ENCODE measurements at places on chromosomes 1 and 21. TPM values are rescaled to one million over a fixed set of nuclear protein-coding genes. Genes with fewer than 3 reads are reported as not detected.

SLC45A1 gene
- 5.6 TPM for total RNA-seq

LCE2B gene
- total RNA-seq = not detected

FCRL1 gene
- not detected for total RNA-seq

GBP5 gene
- total RNA-seq = not detected

FCRL5 gene
- 1.2 TPM for total RNA-seq

DNA sequence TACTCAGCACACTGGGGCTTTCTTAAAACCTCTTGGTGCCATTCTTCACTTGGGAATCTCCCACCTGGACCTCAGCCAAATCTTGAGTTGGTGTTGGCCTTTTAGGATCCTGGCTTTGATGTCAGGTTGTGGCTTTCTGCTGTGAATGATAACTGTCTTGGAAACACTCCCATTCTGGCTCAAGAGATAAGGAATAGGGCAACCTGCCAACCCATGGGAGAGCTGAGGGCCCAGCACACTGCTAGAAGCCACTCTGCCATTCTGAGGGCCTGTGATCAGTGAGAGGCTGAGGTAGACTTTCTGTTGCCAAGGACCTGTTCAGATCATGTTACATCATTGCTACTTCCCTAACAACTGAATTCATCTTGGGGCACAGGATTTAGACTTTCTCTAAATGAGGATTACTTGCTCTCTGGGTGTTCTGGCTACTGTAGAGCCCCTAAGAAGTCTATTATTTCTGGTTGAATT, 45.8 kb downstream of the TTC39A start:
- H3K27ac ChIP-seq = no peak overlapping the region
- no peaks in the 10 kb centered on the region for H3K4me1 ChIP-seq
- H3K36me3 ChIP-seq = no peaks in the 10 kb centered on the region
- DNase-seq = peak; percentile 33

GRCh38 chr1:167198518-167199133, 22.1 kb upstream of the POU2F1 start:
- no peaks in the 10 kb centered on the region for H3K36me3 ChIP-seq
- H3K4me1 ChIP-seq = no peaks in the 10 kb centered on the region
- no peaks in the 10 kb centered on the region for H3K27me3 ChIP-seq
- no peak overlapping the region for H3K4me3 ChIP-seq

- H3K27me3 ChIP-seq = no peaks in the 10 kb centered on the region
- no peak overlapping the region for H3K4me3 ChIP-seq
- DNase-seq = no peak
Observed at GRCh38 chr1:209015092-209015491, 568.4 kb upstream of the CAMK1G start.

GRCh38 chr1:212035835-212036605, 472 bp downstream of the DTL start:
- DNase-seq = no peak
- H3K4me1 ChIP-seq = peaks cover 8% of the 10 kb centered on the region
- peak overlapping the region; percentile 45 for H3K4me3 ChIP-seq
- H3K27ac ChIP-seq = peak overlapping the region; percentile 95

GRCh38 chr1:158285756-158286241, 3.9 kb upstream of the CD1C start:
- no peaks in the 10 kb centered on the region for H3K4me1 ChIP-seq
- H3K36me3 ChIP-seq = no peaks in the 10 kb centered on the region
- no peak overlapping the region for H3K4me3 ChIP-seq
- H3K27ac ChIP-seq = no peak overlapping the region
- no peaks in the 10 kb centered on the region for H3K27me3 ChIP-seq

GRCh38 chr1:22127248-22127647, 15.6 kb downstream of the WNT4 start:
- no peaks in the 10 kb centered on the region for H3K4me1 ChIP-seq
- no peak for DNase-seq
- H3K27ac ChIP-seq = no peak overlapping the region
- no peak overlapping the region for H3K4me3 ChIP-seq
- H3K27me3 ChIP-seq = no peaks in the 10 kb centered on the region
- no peaks in the 10 kb centered on the region for H3K36me3 ChIP-seq
